ENCODE measurements at places on chromosomes 16 and 17.
A peak's percentile ranks its signal among the peaks of the same experiment; 100 is the strongest.

DNA sequence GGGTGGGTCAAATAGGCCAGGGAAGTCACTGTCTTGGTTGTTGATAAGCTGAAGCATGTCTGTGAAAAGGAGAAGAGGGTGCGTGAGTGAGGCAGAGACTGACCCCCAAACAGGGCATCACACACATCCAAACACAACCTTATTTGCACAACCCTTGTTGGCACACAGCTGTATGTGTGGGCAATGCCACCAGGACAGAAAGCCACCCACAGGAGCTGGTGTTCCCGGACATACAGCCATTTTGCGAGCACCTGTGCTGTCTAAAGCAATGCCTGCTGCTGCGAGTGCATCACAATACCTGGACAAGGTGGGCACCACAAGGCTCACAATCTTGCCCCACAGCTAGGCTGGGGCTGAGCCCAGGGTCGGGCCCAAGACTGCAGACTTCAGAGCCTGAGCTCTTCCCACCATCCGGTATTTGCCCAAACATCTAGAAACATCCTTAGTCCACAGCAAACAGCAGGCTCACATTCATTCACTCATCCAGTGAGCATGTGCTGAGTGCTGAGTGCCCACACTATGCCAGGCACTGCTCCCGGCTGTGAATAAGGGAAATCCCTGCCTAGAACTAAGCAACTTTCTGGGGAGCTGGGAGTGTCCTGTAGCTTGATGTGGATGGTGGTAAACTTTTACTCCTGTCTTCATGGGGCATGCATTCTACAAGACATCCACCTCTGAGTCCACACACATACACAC is 16.2 kb downstream of the SREBF1 start:
- no peak for DNase-seq

- DNase-seq = no peak
Observed at GRCh38 chr17:80092959-80093358, 8.4 kb upstream of the GAA start.

DNA sequence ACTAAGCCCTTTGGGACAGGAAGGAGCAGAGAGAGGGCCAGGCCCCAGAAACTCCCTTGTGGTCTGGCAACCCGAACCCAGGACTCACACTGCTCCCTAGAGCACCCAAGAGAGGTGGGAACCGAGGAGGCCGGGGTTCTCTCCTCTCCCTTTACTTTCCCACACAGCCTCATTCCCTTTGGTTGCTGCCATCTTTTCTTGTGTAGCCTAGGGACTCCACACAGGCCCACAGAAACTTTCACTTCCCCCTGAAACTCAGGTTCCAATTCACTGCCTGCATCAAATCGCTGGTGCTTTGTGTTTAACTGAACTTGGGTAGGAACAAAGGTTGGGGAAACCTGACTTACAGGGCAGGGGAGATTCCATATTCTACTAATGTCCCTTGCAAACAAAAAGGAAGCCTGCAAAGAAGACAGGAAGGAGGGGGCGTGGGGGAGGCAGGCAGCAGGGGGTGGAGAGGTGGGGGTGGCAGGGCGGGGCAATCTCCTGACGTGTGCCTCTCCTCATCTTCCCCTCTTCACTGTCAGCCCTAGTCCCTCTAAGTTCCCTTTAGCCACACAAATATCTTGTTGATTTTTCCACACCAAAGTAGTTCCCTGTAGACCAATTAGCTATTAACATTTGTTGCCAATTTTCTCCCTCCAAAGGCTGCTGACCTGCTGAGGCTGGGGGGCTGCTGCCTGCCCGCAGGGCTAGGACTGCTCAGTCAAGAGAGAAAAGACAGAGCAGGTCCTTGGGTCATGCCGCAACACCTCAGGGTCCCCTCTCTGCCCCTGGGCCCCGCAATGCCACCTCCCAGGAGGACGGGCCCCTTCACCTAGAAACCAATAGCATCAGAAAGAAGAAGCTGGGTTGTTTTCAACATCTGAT is 8.0 kb downstream of the ST3GAL2 start:
- peak; percentile 47 for DNase-seq

DNA sequence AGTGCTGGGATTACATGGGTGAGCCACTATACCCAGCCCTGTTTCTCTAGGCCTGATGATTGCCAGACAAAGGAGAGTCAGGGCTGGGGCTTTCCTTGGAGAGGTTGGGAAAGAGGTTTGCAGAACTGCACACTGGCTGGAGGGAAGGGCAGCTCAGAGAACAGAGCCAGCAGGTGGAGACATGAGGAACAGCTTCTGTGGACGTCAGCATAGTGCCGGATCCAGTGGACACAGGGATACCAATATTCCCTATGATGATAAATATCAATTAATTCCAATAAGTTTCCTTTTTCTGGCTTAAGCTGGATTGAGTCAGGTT is 43.2 kb upstream of the SCNN1B start:
- DNase-seq = no peak

DNA sequence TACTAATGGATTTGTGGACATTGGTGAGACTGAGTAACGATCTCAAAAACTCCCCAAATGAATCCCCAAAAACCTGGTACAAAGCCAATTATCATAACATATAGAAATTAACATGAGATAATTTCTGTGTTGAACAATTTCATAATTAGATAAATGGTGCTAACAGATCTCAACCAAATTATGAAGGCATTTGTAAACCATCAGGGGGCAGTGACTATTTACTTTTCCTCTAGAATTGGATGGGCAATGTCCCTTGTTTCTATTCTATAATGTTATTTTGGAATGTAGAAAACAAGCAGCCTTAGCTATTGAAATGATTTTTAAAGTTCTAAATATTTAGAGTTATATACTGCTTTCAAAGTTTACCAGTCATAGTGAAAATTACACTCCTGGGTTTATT is 57.8 kb downstream of the MYH10 start:
- no peak for DNase-seq

GRCh38 chr16:88505405-88506082 is 52.5 kb downstream of the ZFPM1 start:
- DNase-seq = no peak

- DNase-seq = no peak
Observed at GRCh38 chr16:84544031-84544773, 39.7 kb upstream of the MEAK7 start.

- DNase-seq = no peak
Observed at GRCh38 chr17:55659661-55660060, 63.0 kb downstream of the TMEM100 start.

GRCh38 chr16:6096931-6097670 is 999.5 kb upstream of the EEF2KMT start:
- DNase-seq = no peak

DNA sequence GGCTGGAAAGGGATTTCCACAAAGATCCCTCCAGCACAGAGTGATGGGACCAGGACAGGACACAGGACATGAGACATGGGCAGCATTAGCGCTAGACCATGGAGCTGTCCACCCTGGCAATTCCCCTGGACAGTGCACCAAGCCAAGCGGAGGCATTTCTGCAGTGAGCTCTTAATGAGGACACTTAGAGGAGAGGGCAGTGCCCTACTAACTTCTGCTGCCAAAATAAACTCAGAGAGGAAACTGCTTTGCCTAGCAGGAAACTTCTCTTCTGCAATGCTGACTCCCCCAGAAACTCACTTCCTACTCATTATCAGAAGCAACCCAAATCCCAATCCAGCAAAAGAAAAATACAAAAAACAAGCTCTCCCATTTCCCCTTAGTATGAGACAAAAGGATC is 119.2 kb downstream of the HS3ST2 start:
- no peak for DNase-seq

DNA sequence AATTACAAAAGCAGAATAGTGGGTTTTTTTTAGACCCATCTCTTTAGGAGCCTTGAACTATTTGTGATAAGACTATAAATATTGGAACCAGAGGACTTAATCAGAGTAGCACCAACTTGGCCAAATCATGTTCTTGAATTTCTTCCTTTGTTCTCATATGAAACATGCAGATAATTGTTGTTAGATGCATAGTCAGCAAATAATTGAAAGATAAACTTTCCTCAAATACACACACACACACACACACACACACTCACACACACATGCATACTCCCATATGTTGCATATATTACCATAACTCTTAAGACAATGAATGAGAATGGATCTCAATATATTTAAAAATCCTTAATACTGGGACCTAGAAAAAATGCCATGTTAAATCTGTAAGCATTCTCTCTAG is 310.4 kb downstream of the KCNJ2 start:
- DNase-seq = no peak

DNA sequence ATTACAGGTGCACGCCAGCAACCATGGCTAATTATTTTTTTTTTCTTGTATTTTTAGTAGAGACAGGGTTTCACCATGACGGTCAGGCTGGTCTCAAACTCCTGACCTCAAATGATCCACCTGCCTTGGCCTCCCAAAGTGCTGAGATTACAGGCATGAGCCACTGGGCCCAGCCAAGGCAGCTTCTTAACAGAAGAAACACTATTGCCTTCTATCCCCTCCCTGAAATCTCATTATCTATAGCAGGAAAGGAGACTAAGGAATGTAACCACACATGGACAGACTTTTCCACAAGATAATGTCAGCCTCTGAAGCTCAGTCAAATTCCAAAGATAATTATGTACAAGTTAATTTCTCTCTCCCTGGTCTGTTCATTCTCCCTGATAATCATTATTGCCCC is 5.7 kb upstream of the ZP2 start:
- DNase-seq = no peak

GRCh38 chr17:48850792-48851323 is 20.0 kb downstream of the CALCOCO2 start:
- no peak for DNase-seq

GRCh38 chr16:2964475-2965336 is 631 bp downstream of the KREMEN2 start:
- no peak for DNase-seq

DNA sequence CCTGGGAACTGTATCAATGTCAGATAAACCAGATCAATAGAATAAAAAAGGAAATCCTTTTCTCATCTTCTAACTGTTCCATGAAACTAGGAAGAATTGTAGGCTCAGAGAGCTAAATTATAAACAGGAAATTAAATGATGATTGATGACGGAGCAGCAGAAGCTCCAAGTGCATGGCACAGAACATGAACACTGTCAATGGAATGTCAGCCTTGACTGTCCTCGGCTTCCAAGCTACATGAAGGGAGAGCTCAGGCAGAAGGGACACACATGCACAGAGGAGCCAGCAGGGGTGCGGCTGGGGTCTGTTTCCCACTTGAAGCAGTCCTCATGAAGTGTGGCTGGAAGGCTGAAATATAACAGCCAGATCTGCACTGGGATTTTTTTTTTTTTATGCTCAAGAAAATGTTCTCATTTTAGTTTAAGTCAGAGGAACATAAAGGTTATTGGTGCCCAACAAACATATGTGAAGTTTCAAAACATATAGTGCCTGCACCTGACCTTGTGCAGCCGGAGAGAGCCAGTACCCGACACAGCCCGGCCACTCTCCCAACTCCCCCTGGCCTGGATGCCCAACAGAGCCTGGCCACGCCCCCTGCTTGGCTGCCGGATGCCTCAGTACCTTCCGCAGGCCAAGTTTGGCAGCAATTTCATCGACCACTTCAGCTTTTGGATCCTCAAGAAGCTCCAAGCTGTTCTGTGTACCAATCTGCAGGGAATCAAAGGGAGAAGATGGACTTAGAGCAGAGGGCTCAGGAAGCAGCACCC is 37.0 kb downstream of the NPLOC4 start:
- no peak for DNase-seq

- no peak for DNase-seq
Observed at GRCh38 chr16:85204242-85205010, 92.2 kb upstream of the CIBAR2 start.

- DNase-seq = no peak
Observed at GRCh38 chr17:4772235-4772613, 538 bp downstream of the TM4SF5 start.

DNA sequence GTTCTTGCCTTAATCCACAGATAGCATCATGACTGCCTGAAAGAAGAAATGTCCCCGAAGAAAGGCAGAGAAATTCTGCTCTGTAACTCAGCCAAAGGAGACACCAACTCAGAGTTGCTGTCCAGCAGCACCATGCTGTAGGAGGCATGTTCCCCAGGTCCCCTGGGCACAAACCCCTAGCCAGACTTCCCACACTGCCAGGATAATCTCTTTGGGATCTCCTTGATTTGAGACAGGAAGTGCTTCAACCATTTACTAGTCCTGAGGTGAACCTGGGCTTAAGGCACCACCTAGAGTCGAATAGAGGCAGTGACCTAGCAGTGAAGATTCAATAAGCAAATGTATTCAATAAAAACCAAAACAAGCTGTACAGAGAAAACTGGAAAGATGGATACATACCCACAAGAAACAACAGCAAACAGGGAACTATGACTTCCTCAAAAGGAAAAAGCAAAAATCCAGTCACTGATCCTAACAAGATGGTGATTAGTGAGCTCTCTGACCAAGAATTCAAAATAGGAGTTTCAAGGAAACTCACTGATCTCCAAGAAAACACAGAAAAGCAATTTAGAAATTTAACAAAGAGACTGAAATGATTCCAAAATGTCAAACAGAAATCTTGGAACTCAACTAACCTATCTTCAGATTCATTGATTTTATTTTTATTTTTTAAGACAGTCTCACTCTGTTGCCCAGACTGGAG is 5.7 kb downstream of the OR4D2 start:
- DNase-seq = no peak

- no peak for DNase-seq
Observed at GRCh38 chr17:54950116-54950515, 18.3 kb downstream of the COX11 start.

GRCh38 chr17:35214631-35215273 is 20.6 kb upstream of the SLC35G3 start:
- DNase-seq = no peak

DNA sequence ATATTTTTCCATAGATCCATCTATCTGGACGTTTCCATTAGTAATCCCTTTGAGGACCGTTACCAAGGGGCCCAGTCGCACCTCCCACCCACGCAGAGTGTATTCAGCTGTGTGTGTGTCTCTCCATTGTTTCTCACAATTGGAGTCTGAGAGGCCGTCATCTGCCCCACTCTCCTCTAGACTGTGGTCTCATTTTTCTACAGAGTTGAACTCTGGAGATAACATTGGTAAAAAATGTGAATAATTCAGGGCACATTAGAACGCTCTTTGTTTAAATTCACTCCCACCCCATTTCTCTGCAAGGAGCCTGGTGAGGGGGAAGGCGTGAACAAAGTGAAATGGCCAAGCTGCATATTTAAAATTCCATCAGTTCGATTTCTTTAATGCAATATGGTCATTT is 333.1 kb upstream of the MAF start:
- DNase-seq = no peak

GRCh38 chr16:84281074-84281473 is 13.6 kb upstream of the WFDC1 start:
- no peak for DNase-seq

- DNase-seq = no peak
Observed at GRCh38 chr16:58063377-58064076, 38.0 kb downstream of the MMP15 start.

- DNase-seq = no peak
Observed at GRCh38 chr16:78894886-78895285, 705.7 kb downstream of the MAF start.

DNA sequence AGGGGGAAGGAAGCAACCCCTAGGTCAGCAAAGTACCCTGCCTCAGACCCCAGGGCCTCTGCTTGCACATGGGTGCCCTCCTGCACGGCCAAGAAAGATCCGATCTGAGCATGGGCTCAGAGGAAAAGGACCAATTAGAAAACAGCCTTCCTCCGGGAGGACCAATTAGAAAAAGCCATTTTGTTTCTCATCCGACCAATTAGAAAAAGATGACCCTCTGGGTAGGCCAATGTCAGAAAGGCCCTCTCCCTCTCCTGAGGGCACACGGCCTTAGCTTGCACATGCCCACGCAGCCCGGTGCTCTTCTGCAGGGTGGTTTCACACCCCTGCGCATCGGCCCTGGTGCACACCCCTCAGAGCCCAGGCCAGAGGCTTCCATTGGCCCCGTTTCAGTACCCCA is 5.1 kb upstream of the CISD3 start:
- no peak for DNase-seq

- DNase-seq = no peak
Observed at GRCh38 chr17:40484285-40484972, 17.0 kb downstream of the TNS4 start.
